ENCODE measurements at places on chromosomes 13 and 19.

- DNase-seq, result no peak
Observed at GRCh38 chr13:103614761-103615160, 548.5 kb upstream of the SLC10A2 start.

- DNase-seq, result no peak
Observed at GRCh38 chr13:45332036-45332830, 8.8 kb downstream of the TPT1 start.

DNA sequence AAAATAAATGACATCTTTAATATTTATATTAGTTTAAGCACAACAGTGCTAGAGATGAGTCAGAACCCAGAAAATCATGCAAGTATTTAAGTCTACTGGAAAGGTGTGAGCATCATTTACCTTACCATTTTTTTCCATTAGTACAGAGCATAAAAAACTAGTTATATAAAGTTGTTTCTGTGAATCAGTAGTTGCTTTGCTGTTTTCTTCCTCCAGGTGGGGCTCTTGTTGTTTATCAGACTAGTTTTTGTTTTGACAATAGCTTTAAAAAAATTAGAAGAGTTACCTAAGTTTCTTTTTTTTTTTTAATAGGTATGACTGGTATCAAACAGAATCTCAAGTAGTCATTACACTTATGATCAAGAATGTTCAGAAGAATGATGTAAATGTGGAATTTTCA is 12.7 kb downstream of the SUGT1 start:
- no peak for DNase-seq

GRCh38 chr13:24261566-24261965 is 47.8 kb upstream of the C1QTNF9 start:
- DNase-seq, result no peak

DNA sequence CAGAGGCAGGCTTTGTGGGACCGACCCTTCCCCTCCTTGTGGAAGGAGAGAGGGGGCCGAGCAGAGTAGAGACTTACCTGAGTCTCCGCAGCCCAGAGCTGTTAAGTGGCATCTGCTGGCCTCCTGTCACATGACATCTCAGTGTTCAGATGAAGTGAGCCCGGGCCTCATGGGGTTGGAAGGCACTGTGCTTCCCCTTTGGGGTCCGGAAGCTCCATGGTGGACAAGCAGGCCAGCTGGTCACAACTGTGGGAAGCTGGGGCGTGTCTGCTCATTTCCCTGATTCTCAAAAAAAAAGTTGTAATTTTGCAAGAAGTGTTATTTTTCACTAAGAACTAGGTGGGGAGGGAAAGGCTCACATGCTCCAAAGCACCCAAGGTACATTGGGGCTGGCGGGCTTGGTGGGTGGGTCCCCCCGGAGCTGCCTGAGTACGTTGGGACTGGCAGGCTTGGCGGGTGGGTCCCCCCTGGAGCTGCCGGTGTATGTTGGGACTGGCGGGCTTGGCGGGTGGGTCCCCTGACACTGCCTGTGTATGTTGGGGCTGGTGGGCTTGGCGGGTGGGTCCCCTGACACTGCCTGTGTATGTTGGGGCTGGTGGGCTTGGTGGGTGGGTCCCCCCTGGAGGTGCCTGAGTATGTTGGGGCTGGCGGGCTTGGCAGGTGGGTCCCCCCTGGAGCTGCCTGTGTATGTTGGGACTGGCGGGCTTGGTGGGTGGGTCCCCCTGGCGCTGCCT is 18.2 kb upstream of the DCUN1D2 start:
- DNase-seq, result no peak

- DNase-seq, result no peak
Observed at GRCh38 chr19:6376512-6377190, 918 bp upstream of the PSPN start.

DNA sequence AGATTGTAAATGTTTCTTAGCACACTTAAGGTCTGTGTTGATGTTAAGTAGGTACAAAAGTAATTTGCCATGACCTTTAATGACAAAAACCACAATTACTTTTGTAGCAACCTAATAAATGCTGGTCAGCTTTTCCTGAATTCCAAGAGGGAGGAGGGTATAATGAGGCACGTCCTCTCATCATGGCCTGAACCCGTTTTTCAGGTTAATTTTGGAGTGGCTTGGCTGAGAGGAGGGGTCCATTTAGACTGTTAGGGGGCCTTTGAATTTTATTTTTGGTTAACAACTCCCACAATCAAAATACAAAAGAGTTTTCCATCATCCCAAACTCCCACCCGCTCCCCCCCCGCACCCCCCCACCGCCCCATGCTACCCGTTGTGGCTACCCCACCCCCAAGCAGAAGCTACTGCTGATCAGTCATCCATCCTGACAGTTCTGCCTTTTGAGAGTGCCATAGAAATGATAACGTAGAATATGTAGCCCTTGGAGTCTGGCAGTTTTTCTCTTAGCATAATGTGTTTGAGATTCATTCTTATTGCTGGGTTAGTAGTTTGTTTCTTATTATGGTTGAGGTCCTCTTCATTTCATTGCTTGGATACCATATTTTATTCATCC is 14.4 kb upstream of the PLEKHF1 start:
- DNase-seq, result no peak

GRCh38 chr13:102715447-102715846 is 20.6 kb upstream of the METTL21C start:
- DNase-seq, result no peak

GRCh38 chr19:15379999-15380647 is 536 bp upstream of the AKAP8 start:
- DNase-seq, result no peak
